HTR-8/SVneo (cell line): ENCODE measurements at places on chromosomes 4 and X.

DNA sequence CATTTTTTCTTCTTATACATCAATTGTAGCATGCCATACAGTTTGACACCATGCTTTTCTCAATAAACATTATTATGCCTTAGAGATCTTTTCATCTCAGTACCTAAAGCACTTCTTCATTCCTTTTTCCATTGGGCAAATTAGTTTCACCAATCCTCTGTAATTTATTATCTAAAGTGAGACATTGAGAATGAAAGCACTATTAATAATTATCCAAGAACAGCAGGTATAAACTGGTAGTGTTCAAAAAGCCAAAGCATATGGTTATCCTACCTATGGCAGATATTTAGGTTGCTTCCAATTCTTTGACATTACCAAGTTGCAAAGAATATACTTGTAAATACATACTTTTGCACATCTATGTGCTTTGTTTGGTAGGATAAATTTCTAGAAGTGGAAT lies 15.6 kb downstream of the LAMTOR3 start:
- DNase-seq = no peak

DNA sequence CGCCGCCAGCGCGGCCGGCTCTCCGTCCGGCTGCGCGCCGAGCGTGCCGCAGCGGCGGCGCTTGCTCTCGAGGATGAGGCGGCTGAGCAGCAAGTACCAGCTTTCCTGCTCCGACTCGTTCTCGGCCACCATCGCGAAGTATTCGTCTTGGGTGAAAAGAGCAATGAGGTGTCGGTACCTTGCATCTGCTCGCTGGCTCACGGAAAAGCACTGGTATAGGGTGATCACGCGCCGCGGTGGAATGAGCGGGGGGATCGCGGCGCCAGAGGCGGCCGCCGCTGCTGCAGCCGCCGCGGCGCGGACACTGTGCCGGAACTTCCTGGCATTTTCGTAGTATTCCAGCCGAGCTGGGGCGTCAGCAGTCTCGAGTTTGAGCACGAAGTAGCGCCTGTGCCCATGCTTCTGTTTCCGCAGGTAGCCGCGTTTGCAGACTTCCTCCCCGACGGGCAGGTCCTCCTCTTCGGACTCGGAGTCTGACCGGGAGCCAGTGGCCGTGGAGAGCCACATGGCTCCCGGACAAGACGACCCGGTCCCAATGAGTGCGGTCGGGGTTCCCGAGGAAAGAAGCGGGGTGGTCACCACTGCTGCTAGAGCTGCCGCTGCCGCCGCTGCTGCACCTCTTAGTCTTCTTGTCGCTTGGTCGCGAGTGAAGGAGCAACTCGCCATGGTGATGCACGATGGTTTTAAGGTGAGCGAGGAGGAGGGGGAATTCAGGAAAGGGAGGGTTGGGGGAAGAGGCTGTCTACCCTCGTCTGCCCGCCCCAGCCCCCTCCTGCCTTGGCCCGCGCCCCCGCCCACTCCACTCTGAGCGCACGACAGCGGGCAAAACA lies 469 bp downstream of the IRS4 start:
- no peak for DNase-seq

GRCh38 chrX:42770566-42770965 lies 7.4 kb downstream of the PPP1R2C start:
- no peak for DNase-seq

DNA sequence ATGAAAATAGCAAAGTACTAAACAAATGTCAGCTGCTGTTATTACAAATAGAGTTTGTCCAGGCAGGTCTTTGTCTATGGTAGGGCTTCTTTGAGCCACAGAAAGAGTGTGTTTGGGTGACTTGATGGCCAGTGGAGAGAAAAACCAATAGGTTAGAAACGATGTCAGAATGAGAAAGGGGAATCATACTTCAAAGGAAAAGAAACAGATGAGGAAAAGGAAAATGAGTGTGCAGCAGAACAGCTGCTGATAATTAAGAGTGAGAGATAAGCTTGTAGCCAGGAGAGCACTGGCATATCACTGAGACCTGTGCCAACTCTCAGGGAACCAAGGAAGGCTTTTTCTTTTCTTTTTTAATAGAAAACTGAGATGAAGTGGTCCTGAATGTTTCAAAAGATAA lies 257.2 kb downstream of the ARHGAP24 start:
- no peak for DNase-seq

DNA sequence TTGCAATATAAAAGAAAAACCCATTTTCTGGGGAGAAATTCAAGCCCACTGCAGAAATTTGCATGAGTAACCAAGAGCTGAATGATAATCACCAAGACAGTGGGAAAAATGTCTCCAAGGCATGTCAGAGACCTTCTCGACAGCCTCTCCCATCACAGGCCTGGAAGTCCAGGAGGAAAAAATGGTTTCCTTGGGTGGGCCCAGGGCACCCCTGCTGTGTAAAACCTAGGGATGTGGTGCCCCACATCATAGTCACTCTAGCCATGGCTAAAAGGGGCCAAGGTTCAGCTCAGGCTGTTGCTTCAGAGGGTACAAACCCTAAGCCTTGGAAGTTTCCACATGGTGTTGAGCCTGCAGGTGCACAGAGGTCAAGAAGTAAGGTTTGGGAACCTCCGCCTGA lies 108.4 kb downstream of the FAT4 start:
- DNase-seq = no peak

DNA sequence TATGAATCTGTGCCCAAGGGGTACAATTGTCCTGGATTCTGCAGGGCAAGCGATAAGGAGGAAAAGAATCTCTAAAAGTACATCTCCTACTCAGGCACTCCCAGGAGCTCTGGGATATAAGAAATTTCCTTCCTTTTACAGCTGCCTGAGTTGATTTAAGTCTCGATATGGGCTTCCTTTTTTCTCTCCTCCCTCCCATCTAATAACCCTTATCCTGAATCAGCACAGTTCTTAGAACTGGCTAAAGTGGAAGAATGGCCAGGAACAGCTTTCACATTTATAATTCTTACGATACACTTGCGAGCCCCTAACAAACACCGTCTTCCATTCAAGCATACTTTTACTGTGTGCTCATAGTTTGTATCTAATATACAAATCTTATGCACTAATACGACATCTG lies 21.2 kb downstream of the LRP2BP start:
- DNase-seq = no peak
